ENCODE measurements at places on chromosomes 7 and 10.

GRCh38 chr10:71359364-71360046 is 37.2 kb upstream of the CDH23 start:
- no peak for DNase-seq

DNA sequence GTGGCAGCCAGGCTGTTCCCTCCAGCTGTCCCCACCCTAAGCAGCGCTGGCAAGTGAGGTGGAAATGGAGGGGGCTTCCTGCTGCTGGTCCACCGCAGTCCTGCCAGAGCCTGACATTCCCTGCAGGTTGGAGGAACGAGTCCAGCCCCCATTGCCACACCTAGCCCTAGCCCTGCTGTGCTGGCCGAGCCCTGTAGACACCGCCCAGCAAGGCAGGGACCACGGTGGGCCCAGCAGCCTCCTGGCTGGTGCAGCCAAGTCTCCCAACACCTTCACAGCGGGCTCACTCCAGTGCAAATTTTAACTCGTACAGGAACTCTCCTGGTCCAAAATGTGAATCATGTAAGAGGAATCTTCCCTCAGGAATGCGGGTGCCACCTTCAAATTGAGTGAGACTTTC is 116.3 kb downstream of the PAXIP1 start:
- DNase-seq, result no peak

DNA sequence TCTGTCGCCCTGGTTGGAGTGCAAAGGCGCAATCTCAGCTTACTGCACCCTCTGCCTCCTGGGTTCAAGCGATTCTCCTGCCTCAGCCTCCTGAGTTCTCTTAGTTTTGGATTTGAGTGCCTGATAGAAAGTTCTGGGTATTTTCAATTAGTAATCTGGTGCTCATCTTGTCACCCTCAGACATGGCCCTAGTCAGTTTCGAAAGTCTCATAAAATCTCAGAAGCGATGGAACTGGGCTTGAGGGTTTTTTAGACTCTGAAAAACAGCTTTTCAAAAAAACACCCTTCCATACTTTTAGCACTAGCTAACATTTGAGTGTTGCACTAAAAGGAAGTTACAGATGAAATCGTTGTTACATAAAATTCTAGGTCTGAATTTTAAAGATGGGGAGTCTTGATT is 9.4 kb upstream of the PIP4K2A start:
- DNase-seq, result no peak

GRCh38 chr7:42029405-42029804 is 207.6 kb downstream of the GLI3 start:
- no peak for DNase-seq

GRCh38 chr10:113386005-113386404 is 166.8 kb upstream of the HABP2 start:
- DNase-seq, result no peak

DNA sequence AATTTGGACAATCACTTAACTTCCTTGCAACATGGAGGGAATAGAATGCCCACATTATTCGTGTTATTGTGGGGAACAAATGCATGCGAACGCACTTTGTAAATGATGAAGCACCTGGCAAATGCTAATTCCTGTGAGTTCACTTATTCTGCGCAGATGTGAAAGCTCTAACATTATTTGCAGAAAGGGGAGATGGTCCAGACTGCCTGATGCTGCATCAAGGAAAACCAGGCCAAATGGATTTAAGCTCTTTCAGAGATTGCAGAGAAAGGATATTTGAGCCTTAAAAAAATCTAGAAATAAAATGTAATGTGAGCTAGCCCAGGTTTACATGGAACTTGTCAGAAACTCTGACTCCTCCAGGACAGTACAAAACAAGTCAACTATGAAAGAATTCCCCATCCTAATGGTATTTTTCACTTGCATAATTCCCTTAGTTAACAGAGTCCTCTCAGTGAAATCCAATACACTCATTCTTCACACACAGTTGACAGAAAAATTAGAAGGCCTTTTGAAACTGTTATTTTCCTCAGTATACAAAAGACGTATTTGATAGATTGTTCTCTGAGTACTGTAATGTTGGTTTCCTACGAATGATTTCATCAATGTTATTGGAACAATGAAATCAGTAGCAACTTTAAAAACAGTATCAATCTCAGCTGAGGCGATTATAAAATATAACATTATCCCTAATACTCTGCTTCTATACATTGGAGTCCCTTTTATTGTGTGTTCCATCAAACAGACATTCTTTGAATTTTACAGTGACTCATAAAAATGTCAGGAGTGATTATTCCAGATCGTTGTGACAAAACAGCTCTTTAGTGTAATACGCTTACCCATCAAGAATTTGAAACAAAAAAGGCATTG is 136.3 kb upstream of the ANK3 start:
- no peak for DNase-seq

DNA sequence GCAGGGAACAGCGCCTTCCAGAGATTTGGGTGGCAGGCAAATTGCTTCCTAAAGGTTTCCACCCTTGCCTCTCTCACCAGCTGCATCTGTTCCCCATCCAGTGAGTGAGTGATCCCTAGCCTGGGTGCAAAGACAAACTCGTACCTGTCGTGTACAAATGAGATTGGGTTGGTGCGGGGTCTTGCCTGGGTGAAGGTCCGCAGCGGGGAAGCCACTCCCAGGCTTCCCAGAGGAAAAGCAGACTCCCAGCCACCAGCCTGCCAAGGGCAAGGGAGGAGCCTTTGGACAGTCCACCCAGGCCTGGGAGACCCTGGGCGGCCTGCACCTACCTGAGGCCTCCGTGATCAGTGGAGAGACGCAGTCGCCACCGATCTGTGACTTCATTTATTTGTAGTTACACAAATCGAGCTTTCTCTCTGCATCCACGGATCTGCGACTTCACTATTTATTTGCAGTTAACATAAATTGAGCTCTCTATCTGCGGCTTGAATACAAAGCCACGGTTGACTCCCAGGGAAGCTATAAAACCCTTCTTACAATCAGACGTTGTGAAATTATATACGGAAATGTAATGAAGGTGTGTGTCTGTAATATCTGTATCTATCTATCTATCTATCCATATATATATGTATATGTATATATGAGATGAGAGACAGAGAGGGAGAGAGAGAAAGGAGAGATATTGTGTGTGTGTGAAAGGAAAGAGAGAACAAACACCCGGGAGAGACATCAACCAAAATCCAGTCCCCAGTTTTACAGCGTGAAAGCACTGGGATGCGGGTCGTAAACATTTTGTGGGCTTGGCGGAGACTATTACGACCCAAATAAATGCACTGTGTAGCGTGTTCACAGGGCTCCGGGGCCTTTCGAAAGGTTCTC is 3.0 kb upstream of the HOXA7 start:
- DNase-seq, result no peak

- DNase-seq, result no peak
These were observed 46.9 kb downstream of the ZNF518A start for GRCh38 chr10:96176985-96177384.

DNA sequence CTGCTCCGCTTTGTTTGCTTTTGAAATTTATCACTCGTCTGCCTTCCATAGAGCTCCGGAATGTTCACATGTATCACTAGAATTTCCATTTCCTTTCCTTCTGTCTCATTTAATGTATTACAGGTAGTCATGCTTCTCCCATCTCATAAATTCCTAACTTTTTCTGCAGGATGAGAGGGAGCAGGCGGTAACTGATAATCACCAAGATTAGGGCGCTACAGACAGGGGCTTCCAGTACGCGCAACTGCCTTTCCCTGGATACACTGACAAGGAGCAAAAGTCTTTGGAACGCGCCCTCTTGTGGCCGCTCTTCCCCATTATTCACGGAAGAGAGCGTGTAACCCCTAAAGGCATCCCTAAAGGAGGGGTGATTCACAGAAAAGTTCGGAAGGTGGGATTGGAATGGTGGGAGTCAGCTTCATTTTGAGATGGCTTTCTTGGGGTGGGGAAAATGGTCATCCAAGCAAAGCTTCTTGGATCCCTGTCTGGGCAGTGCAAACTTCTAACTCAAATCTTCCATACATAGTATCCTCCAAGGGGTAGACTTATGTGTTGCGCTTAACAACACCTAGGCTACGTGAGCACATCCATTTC is 6.5 kb downstream of the INHBA start:
- DNase-seq, result no peak

GRCh38 chr10:13743101-13743693 is 156.4 kb downstream of the PRPF18 start:
- no peak for DNase-seq

DNA sequence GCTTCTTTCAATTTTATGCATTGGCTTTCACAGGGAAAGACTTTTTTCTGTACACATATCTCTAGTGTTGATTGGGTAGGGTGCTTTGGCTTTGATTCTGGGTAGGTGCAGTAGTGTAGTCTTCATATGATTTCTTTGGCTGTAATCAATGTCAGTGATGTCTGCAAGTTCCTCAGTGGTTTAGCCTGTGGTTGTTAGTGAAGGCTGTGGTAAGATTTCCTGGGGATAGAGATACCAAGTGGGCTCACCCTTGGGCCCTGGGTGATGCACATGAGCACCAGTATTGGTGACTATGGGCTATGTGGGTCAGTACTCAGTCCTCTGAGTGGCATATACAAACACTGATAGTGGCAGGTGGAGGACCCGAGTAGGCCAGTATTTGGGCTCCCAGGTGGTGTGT is 13.0 kb downstream of the GIMAP8 start:
- DNase-seq, result no peak

GRCh38 chr10:119413093-119413453 is 129.4 kb downstream of the RGS10 start:
- no peak for DNase-seq

Data from stimulated activated CD4-positive, alpha-beta T cell treated with anti-CD3 and anti-CD28 coated beads, Interleukin-15, amount 100 ng/mL, for 1 hour (primary cell).